CD4-positive, alpha-beta T cell treated with Interleukin-17A for 4 hours (primary cell): ENCODE measurements at places on chromosomes 6 and 20.
A peak's percentile ranks its signal among the peaks of the same experiment; 100 is the strongest.

DNA sequence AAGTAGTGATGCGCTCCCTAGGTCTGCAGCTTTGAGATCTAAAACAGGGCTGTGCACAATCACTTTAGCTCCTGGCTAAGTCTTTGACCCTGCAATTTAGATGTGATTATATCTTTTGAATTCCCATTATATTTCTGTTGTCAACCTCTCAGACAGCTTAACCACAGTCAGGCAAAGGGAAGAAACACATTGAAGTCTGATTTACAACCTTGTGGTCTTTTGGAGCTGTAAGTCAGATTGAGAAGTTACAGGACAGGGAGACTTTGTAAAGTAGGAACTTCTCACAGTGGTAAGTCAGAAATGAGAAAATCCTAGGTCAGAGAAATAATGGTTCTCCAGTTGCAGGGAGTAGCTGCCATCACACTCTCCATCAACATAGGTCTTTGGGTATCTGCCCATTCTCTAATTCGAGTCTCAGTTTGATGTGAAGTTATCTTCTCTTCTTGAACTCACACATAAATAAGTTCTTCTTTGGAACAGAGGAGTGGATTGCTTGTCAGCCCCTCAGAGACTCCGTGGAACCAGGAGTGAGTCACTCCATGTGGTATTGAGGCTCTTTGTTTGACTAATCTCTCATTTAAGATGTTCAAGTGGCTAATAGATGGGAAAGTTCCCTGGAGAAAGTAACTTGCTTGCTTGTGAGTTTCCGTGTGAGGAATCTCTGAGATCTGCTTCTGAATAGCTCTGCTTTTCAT is 35.0 kb upstream of the SGK1 start:
- DNase-seq: no peak

DNA sequence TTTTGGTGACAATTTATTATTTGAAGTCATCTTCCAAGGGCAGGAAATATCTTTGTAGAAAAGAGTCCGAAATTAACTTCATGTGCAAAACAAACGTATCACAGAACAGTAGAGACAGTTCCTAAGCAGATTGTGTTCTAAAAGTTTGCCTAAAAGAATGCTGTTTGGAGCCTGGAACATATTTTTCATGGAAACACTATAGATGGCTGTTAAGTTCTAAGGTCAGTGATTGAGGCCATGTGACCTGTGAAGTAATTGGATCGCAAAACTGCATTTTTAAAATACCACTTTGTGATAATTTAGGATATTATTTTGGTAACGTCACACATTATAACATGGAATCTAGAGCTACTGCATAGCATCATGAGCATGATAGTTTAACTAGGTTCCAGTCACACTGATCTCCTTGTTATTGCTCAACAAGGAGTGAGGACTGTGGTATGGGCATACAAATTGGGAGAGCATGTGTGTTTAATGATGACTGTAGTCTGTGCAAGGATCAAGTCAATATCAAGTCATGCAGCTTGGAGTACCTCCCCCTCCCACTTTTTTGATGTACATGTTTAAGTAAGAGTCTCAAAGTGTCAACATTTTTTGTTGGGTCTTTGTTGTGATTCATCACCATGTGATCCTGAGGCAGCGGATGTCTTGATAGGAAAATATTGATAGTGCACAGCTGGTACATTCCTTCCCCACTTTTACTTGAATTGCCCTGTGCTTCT is 609.3 kb upstream of the CITED2 start:
- no peak for DNase-seq

- no peak for DNase-seq
Observed at GRCh38 chr20:44832724-44833123, 22.4 kb upstream of the RIMS4 start.

DNA sequence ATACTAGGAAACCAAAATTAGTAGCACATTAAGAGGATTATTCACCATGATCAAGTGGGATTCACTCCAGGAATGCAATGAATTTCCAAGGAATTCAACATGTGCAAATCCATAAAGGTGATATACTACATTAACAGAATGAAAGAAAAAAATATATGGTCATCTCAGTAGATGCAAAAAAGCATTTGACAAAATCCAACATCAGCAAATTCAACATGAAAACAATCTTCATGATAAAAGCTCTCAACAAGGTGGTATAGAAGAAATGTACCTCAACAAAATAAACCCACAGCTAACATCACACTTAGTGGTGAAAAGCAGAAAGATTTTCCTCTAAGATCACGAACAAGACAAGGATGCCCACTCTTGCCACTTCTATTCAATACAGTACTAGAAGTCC is 74.4 kb upstream of the PDE10A start:
- DNase-seq: no peak

DNA sequence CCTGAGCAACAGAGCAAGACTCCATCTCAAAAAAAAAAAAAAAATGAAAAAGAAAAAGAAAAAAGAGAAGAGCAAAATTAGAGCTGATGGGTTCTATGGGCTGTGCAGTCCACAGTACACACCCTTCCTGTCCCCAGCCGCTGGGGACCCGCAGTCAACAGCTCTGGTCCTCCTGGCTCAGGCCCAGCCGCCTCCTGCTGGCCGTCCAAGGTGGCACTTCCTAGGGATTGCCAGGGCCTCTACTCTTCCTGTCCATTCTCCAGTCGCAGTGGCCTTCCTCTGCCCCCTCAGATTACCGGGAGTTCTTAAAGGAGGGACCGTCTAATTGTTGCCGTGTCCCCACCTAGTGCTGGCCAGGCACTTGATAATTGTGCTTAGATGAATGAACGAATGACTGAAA is 41.7 kb downstream of the TMEM242 start:
- DNase-seq: no peak

DNA sequence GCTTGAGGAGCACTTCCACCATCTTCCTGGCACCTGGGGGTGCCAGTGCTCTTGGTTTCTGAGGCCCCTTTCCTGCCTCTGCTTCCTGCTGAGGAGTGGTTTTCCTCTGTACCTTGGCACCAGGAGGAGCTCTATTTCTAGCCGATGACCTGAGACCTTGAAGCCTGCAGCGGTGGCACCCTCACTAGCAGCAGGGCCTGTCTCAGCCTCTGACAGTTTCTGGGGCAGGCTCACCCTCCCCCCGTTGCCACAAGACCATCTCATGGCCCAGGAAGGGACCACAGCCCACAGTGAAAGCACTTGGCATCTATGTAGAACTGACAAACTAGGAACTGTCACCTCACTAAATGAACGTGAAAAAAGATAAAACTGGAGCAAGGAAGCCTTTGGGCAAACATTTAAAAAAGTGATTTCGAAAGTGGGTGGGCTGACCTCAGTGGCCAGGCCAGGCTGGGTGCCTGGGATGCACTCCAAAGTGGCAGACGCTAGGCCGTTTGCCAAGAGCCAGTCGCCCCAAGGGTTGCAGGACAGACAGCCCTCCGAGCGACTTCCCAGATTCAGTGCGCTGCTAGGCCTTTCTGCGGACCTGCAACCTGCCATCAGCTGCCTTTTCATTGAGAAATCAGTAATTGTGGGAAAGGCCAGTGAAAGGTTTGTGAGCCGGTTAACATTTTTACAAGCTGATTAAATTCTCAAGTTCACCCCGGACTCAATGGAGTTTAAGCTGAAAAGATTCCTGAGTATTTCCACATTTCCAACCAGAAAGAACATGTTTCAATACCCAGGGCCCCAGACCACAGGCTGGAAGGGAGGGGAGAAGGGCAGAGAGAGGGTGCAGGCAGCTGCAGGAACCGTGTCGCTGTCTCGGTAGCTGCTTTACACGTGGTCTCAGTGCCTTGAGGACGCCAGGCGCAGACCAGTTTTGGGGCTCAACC is 303.7 kb downstream of the ESR1 start:
- no peak for DNase-seq

- DNase-seq: no peak
Observed at GRCh38 chr6:108464418-108465097, 96.2 kb upstream of the FOXO3 start.

- no peak for DNase-seq
Observed at GRCh38 chr20:35320396-35321126, 28.3 kb upstream of the FAM83C start.

- DNase-seq: no peak
Observed at GRCh38 chr6:140537211-140537610, 1162.8 kb upstream of the CITED2 start.

GRCh38 chr6:169343886-169344749 is 90.5 kb upstream of the THBS2 start:
- no peak for DNase-seq

DNA sequence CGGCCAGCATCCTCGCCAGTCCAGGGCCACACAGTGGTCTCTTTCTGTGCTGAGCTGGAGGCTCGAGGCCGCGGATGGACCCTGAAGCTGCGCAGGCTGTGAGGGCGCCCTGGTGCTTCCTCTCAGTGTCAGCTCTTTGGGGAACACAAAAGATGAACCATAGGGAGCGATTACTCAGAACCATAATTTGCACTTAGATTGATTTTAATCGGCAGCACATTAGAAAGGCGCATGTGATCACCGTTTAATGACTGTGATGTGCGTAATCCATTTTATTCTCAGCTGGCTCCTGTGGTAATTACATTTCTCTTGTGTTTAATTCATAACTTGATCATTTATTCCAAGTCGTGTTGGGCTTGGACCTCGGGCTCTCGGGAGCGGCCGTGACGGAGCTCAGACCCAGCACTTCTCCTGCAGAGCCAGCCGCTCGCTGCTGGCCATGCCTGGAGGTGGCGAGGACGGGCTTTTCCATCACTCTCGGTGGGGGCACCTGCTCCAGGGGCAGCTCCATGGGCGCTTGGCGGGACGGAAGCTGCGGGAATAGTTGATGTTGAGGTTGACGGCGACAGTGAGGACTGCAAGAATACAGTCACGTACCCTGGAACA is 25.6 kb upstream of the NTSR1 start:
- no peak for DNase-seq

- DNase-seq: no peak
Observed at GRCh38 chr20:62339647-62340062, 27.5 kb downstream of the LAMA5 start.

- no peak for DNase-seq
Observed at GRCh38 chr20:46746956-46747526, 37.6 kb downstream of the SLC2A10 start.

- DNase-seq: no peak
Observed at GRCh38 chr6:28474441-28475219, 31.3 kb upstream of the ZSCAN23 start.

DNA sequence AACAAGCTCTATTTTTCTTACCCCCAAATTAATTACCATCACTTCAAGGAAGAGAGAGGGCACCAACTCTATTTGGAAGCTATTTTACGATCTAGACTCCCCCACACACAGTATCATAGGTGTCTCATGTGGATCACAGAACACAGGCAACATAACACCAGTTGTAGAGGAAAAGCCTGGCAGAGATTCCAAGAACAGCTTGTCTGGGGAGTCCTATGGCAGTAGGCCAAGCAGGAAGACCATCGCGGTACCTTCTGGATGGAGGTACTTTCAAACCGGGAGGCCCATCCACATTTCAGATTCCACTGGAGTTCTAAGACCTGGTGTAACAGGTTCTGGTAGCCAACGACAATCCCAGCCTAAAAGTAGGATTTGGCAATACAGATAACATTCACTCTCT is 37.6 kb upstream of the SPDEF start:
- DNase-seq: no peak

- no peak for DNase-seq
Observed at GRCh38 chr6:92748131-92748530, 671.2 kb downstream of the EPHA7 start.

GRCh38 chr6:10617008-10617696 is 77.3 kb downstream of the C6orf52 start:
- no peak for DNase-seq

- no peak for DNase-seq
Observed at GRCh38 chr6:165624871-165625639, 38.0 kb downstream of the PDE10A start.

DNA sequence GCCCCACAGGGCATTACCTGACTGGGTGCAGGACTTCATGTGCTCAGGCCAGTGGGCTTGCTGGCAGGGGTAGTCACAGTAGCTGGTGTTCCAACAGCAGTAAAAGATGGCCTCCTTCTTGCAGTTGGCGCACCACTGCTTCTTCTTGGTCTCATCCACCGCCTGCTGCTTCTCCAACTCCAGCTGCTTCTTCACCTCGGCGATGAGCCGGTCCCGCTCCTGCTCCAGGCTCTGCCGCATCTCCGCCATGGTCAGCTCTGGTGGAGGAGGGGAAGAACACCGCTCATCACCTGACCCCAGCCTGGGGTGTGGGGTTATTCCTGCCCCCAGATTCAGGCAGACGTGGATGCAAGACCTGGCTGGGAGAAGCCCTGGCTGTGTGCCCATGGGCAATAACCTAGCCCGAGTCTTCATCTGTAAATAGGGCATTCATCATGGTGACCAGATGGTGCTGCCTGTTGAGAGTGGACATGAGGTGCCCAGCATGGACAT is 132.2 kb downstream of the ZMYND8 start:
- DNase-seq: no peak

- DNase-seq: no peak
Observed at GRCh38 chr6:150539568-150539967, 60.1 kb upstream of the PLEKHG1 start.

GRCh38 chr20:46088409-46089166 is 1.2 kb downstream of the NCOA5 start:
- no peak for DNase-seq

GRCh38 chr6:22409486-22409885 is 112.7 kb upstream of the PRL start:
- no peak for DNase-seq

DNA sequence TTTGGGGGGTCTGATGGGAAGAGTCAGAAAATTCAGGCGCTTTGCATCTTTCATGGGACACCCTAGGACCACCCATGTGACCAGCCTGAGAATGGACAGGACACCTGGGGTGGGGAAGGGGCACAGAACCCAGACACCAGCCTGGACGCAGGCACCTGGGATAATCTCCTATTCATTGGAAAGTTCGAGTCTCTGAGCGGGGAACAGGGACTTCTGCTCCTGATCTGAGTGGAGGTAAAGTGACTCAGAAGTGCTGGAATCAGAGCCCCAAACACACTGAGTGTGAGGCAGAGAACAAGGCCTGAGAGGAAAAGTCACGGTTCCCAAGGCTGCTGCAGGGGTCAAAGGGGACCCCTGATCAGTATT is 1.4 kb downstream of the HLA-B start:
- peak; percentile 17 for DNase-seq

DNA sequence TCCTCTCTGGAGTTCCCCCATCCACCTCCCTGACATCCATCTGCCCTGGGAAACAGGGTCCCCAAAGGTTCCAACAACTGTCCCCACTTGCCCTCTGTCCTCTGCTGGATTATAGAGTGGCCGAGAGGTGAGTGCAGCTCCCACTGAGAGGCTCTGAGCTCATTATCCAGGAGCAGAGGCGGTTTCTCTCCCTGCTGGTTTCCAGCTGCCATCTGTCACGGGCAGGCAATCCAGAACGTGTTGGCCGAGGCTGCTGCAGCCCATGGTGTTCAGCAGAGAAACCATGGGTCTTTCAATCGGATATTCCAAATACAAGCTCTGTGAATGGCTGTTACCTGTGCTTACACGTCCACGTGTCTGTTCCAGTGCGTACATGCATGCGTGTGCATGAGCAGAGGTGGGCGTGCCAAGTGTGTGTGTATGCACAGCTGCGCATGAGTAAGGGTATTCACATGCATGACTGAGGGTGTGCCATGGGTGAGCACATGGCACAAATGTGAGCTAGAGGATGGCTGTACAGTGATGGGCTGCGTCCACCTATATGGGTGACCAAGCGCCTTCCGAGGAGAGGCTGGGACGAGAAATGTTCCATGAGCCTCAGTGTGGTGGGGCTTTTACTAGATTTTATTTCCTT is 183.7 kb upstream of the PMEPA1 start:
- DNase-seq: no peak

- no peak for DNase-seq
Observed at GRCh38 chr20:16808796-16809195, 60.6 kb downstream of the OTOR start.

GRCh38 chr6:169946971-169947370 is 195.5 kb downstream of the ERMARD start:
- no peak for DNase-seq
